ENCODE measurements at places on chromosomes 4 and X. TPM values are rescaled to one million over a fixed set of nuclear protein-coding genes. Genes with fewer than 3 reads are reported as not detected.

SHROOM4 gene
- total RNA-seq, result 3.2 TPM

OCIAD1 gene
- 129 TPM for total RNA-seq

FMR1NB gene
- not detected for total RNA-seq

PCSK1N gene
- 8.8 TPM for total RNA-seq

ETDB gene
- total RNA-seq, result not detected

CENPE gene
- 6.6 TPM for total RNA-seq

DNA sequence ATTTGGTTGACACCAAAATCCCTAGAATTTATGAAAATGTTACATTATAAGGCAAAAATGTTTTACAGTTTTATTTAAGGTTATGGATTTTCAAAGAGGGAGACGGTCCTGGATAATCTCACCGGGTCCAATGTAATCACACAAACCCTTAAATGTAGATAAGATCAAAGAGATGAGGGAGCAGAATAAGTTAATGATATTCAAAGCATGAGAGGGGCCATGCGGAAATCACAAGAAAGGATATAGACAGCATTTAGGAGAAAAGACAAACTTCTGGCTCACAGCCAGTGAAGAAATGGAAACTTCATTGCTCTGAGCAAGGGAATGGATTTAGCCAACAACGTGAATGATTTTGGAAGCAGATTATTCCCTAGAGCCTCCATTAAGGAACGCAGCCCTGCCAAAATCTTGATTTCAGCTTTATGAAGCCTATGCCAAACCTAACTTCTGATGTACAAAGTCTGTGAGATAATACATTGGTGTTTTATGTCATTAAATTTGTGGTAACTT is 684.4 kb upstream of the GNPDA2 start:
- DNase-seq, result no peak

DNA sequence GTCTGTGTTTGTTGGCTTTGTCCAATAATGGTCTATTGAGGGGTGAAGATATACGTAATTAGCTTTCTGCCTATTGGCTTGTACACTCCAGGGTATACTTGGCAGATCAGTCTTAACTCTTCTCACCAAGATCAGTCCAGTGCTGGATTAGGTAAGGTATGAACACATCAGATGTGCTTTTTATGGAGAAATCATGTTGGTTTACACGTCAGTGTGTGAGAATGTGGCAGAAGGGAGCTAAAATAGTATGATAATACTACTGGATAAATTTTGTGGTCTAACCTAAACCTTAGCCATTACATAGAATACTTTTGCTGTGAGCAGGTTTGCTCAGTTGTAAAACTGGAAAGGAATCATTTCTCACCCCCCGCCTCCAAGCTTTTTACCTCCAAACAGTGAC is 4.2 kb downstream of the PDHA1 start:
- DNase-seq, result no peak

- DNase-seq, result peak; percentile 10
These were observed 2.1 kb downstream of the PPP3CA start for GRCh38 chr4:101345271-101345595.

- no peak for DNase-seq
These were observed 735.1 kb downstream of the GLUD2 start for GRCh38 chrX:121782544-121782943.

DNA sequence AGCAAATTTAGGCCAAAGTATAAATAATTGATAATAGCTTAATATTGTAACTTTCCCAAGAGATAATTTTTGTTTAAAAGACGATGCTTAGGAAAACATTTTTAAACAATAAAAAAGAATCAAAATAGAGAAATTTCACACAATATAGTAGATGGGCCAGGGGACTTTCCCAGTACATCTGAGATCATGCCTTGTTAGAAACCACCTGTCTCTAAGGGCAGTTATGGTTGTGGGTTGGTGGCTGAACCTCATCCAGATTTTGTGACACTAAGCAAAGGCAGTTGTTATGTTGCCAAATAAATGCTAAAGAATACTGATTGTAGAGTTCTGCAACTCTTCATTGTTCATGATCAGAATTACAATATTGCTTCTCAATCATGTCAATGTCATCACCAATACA is 270.6 kb downstream of the BANK1 start:
- DNase-seq, result no peak

DNA sequence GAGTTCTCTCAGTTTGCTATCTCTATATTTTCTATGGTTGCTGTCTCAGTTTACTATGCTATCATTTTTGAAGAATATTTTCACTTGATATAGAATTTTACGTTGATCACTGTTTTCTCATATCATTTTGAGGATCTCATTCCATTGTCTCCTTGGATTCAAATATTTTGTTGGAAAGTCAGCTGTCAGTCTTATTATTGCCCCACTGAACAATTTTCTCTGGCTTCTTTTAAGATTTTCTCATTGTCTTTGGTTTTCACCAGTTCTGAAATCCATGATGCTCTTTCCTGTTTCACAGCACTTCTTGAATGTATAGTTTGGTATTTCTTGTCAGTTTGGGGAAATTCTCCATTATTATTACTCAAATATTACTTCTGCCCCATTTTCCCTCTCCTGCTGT is 81.1 kb downstream of the ENPP6 start:
- no peak for DNase-seq

GRCh38 chr4:83217721-83218522 is 66.7 kb downstream of the COQ2 start:
- DNase-seq, result peak; percentile 59

DNA sequence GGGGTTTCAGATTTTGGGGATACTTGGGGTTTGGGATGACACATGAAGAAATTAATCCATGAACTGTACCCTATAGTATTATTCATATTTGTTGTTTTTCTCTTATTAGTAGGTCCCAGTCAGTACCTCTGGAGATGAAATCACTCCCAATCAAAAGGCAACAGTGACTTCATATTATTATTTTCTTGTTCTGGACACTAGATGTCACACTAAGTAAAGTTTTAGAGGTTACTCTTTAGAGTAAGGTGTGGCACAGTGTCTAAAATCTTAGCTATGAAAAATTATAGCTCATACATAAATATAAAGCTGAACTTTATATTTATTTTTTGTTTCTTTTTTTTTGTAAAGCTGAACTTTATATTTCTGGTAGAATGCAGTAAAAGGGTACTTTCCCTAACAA is 35.1 kb downstream of the FAM114A1 start:
- DNase-seq, result no peak

DNA sequence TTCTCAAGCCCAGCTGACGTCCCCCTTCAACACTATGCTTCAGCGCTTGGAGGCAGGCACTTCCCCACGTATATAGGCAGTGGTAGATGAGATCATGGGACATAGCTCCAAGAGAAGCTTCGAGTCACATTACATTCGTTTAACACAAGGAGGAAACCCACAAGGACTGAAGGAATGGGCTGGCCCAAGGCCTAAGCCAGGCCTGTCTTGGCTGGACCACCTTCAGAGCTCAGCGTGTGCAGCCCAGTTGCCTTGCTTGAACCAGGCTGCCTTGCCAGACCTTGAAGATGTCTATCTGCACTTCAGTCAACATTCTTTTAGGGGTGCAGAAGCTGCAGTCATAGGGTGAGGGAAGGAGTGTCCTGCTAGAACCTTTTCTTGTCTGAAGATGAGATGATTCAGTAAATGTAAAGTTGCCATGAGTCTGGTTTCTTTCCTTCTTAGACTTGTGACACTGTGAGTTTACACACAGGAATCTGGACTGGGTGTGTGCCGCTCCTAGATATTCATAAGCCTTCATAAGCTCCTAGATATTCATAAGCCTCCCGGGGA is 144.1 kb upstream of the RBPJ start:
- DNase-seq, result no peak

DNA sequence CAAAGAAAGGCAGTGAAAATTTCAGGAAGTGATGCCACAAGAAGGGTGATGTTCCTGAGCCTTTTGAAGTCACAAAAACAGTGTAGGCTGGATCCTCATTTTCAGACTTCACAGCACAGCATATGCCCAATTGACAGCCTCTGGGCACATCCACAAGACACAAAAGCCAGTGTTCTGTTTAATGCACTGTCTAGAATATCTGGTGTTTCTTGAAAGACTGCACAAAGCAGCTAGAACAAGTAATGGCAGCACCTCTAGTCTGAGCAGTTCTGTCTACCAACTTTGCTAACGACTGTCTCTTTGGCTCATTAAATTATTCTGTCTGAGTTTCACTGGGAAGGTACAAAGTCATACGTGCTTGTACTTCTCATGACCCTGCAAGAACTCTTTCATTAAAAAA is 417.1 kb upstream of the GALNT7 start:
- DNase-seq, result no peak

GRCh38 chr4:160709546-160709945 is 1454.3 kb downstream of the FSTL5 start:
- no peak for DNase-seq

GRCh38 chr4:116132946-116133345 is 952.4 kb downstream of the TRAM1L1 start:
- no peak for DNase-seq

DNA sequence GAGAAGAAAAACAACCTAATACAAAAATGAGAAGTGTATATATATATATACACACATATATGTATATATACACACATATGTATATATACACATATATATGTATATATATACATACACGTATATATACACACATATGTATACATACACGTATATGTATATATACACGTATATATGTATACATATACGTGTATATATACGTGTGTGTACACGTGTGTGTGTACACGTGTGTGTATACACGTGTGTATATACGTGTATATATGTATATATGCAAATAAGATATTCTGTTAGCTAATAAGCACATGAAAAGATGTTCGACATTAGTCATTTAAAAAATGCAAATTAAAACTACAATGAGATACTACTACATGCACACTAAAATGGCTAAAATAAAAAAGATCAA is 92.7 kb upstream of the MAGEA10 start:
- DNase-seq, result no peak

DNA sequence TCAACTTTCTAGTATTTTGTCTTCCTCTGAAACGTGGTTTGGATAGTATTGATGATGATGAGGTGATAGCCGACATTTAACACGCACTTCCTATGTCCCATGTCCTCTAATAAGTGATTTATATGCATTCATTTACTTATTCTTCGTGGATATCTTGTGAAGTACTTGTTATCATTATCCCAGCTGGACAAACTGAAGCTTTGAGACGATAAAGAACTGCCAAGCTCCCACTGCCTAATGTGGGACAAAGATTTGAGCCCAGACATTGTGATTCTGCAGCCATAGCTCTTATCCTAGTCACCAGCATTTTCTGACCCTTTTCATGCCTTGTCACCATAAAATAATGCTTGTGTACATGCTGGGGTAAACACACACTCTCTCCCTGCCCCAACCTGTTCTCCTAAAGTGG is 92.5 kb downstream of the RAPGEF2 start:
- no peak for DNase-seq

DNA sequence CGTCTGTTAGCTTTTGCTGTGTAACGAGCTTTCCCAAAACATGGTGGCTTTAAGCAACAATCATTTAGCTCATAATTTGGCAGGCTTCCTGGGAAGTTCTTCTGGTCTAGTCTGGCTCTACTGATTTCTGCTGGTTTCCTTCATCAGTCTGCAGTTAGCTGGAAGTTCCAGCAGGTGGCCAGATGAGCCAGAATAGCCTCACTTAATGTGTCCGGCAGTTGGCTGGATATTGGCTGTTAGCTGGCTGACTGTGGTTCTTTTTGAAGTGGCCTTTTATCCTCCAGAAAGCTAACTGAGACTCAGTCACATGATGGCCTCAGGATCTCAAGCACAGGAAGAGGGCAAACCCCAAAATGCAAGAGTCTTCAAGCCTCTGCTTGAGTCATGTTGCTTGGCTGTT is 34.9 kb downstream of the FTHL17 start:
- DNase-seq, result peak; percentile 46

DNA sequence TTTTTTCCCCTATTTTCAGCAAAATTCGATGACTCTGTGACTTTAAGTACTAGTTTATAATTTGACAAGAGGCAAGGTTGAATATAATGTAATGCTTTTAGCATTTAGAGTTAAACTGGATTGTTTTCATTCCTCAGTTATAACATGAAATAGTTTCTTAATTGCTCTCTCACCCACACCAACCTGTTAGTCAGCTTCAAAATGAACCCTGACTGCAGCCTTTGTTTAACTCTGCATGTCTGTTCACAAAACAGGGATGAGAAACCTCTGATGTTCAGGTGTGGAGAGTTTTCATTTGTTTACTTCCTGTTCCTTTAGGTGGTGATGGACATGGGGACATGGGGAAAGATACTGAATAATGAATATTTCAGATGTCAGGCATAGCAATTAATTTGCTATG is 49.9 kb upstream of the MND1 start:
- no peak for DNase-seq

DNA sequence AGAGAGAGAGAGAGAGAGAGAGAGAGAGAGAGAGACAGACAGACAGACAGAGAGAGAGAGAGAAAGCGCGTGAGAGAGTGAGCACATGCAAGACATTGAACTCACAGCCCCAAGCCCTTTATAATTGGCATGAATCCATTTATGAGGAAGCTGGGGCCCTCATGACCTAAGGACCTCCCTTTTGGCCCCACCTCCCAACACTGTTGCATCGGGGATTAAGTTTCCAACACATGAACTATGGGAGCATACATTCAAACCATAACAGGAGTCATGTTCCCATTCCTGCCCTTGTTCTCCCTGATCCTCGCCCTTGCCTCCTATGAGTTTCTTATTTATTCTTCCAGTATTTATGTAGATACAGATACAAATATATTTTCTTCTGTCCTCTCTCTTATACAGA is 269.8 kb upstream of the ARX start:
- no peak for DNase-seq

GRCh38 chr4:82371497-82371896 is 2.3 kb downstream of the HNRNPD start:
- no peak for DNase-seq

DNA sequence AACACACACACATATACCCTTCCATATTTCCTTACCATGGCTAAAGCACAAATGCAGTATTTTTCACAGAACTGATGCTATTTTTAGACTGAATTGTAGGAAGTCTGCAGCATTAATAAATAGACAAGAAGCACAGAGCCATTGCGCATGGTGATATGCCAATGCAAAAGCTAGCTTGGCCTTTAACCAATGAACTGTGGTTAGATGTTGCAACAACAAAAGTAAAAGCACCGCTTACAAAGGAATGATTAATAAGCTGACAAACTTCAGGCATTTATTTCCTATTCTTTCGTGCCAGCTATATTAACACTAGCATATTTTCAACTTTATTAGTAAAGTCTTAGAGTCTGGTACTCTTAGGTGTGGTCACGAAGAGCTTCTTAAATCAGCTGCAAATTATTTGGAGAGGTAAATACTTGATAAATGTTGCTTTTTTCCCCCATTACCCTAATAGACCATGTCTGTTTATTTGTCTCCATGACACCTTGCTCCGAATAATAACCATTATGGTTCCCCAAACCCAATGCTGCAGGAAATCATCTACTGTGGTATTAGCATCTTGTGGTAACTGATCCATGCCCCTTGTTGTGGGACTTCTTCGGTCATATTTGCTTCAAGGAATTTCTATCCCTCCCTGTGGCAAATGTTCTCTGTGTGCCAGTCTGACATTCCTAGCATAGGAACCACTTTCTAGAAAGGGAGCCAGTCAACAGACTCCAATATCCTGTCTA is 306.1 kb upstream of the TAPT1 start:
- no peak for DNase-seq

GRCh38 chrX:124343016-124343415 is 3.3 kb upstream of the SH2D1A start:
- DNase-seq, result no peak
